ENCODE measurements at places on chromosomes 2 and 18.
A peak's percentile ranks its signal among the peaks of the same experiment; 100 is the strongest.

- no peak for DNase-seq
Observed at GRCh38 chr2:49306925-49307324, 152.6 kb upstream of the FSHR start.

- DNase-seq, result no peak
Observed at GRCh38 chr18:76410660-76411417, 84.2 kb downstream of the ZNF516 start.

GRCh38 chr2:32289165-32289999 lies 11.7 kb downstream of the YIPF4 start:
- no peak for DNase-seq

GRCh38 chr2:55992455-55992854 lies 68.9 kb upstream of the EFEMP1 start:
- DNase-seq, result no peak

DNA sequence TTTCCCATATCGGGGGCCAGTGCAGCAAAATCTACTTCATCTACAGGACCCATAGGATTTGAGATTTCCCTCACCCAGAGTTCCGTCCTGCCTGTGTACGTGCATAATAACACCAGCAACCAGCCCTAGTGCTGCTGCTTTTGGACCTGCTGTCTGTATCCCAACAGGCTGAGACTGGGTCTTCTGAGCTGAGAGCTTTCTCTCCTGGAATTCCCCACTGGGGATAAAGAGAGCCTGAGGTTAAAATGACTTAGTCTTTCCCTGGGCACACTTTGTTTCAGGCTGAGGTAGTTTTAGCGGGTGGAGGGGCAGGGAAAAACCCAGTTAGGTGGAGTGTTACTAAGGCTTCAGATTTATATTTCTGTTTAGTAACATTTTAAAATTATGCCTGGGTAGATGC lies 62.5 kb downstream of the SERTAD2 start:
- DNase-seq, result no peak

GRCh38 chr18:9335697-9336045 lies 1.1 kb downstream of the TWSG1 start:
- DNase-seq, result no peak

GRCh38 chr2:174331595-174332216 lies 3.0 kb upstream of the SP9 start:
- DNase-seq, result no peak

- peak; percentile 87 for DNase-seq
Observed at GRCh38 chr2:55133467-55134315, 83.4 kb upstream of the RTN4 start.

GRCh38 chr2:33518929-33519328 lies 42.5 kb downstream of the RASGRP3 start:
- DNase-seq, result no peak

GRCh38 chr2:215914054-215914776 lies 99.1 kb downstream of the MREG start:
- no peak for DNase-seq

- no peak for DNase-seq
Observed at GRCh38 chr2:36146765-36147164, 208.8 kb upstream of the CRIM1 start.

DNA sequence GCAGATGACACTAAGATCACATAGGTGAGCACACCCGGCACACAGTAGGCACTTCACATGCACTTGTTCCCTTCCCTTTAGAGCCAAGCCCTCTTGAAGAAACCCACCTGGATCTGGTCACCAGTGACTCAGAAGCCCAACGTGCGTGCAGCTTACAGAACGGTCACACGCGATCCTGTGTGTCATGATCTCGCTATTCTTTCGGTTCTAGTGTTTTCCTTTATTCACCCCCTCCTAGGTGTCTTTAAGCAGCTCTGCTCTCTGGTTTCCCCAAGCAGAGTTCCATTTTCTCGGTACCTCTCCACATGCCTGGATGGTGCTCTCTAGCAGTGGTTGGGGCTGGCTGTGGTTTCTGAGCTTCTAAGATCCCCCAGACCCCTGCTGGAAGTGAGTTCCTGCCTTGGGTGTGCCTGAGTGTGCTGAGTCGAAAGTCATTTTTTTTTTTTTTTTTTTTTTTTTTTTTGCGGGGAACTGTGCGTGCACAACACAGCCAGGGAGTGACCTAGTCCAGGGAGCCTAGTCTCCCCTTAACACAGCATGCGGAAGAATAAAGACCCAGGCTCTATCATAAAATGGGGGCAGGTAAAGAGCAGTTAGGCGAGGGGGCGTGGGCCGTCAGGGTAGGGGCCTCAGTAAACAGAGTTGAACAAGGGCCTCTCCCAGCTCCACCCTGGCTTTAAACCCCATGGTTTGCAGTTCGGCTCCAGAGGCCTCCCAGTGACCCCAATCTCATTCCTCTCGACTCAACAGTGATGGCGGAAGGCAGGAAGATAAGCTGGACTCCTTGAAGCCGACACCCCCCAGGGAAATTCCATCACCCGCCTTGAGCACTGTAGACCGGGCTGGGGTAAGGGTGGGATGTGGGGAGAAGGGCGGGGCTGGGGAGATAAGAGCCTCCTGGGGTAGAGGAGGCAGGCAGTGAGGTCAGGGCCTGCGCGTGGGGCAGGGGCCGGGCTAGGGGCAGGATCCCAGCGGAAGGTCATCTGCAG lies 29.8 kb upstream of the DNMT3A start:
- no peak for DNase-seq

- no peak for DNase-seq
Observed at GRCh38 chr2:39558906-39559305, 106.8 kb upstream of the TMEM178A start.

GRCh38 chr18:71541643-71542042 lies 1002.5 kb downstream of the CBLN2 start:
- DNase-seq, result no peak

DNA sequence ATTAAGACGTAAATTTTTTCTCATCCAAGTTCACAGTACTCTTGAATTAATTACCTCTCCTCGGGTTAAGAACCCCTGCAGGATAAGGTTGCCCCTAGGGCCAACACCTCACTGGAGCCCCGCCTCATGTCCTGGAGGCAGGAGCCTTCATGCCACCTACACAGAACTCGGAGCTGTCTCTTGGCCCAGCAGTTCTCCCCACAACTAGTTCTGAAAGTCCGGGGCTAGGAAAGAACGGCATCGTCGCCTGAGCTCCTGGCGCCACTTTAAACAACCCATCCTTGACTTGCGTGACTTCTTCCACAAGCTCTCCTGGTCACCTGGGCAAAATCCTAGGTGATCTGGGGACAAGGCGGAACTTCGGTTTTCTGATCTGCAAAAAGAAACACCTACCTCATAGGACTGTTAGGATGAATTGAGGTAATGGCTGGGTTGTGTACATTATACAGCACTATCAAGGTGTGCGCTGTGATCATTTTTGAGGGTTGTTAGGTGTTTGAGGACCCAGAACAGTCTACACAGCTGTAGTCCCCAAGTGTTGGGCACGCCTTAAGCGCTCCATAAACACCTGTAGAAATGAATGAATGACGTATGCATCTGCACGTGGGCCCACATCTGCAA lies 641 bp upstream of the ITGA6 start:
- DNase-seq, result no peak

GRCh38 chr18:70188113-70188512 lies 17.4 kb downstream of the RTTN start:
- DNase-seq, result no peak

- DNase-seq, result no peak
Observed at GRCh38 chr2:58047961-58048360, 1.4 kb downstream of the VRK2 start.

DNA sequence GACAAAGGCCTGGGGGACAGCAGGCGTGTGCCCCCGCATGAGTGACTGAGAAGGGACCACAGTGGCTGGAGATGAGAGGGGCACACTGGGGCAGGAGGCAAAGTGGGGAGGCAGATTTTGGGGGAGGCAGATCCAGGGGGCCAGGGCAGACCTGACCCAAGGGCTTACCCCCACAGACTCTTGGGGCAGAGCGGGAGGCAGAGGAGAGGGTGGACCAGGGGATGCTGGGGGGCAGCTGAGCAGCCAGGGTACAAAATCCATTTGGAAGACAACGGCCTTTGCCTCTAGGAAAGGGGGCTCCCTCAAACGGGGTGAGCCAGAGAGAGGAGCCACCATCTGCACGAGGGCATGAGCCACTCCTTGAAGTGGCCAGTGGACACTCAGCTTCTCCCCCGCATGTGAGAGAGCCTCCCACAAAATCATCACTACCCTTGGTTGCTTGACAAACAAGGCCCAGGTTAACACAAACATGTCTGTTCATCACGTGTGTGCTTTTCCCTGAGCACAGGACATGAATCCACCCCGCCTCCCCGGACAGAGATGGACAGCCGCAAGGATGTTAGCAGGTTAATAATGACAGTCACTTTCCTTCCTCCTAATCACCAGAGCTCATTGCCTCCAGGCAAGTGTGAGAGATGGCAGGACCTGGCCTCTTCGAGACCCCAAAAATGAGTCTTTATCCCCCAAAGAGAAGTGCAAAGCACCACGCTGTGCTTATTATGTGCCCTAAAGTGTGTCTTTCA lies 72.0 kb upstream of the RAB6C start:
- DNase-seq, result no peak

DNA sequence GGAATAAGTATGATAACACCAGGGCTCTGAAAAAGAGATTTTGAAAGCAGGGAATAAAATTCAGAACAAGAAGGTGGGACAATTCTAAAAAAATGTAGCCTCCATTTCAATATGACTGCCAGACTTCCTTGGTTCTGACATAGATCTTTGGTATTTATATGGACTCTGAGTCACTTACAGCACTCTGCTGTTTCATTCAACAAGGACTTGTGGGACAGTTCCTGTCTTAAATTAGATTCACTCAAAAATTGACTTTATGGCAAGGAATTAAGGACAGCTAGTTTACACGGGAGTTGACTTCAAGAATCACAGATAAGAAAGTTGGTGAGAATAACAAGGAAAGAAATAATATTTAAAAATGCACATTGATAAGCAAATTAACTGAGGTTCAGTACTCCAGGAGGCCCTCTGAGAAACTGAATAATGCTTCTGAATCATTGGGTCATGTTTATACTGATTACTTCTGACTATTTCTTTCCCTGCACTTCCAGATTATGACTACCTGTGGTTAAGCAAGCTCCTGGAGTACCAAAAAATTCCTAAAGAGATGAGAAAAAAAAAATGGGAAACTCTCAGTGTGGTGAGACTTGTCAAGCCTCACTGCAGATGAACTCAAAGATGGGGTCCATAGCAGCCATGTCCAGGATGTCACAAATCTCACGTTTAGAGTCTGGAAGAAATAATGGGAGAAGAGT lies 828.3 kb upstream of the PIK3C3 start:
- DNase-seq, result no peak

DNA sequence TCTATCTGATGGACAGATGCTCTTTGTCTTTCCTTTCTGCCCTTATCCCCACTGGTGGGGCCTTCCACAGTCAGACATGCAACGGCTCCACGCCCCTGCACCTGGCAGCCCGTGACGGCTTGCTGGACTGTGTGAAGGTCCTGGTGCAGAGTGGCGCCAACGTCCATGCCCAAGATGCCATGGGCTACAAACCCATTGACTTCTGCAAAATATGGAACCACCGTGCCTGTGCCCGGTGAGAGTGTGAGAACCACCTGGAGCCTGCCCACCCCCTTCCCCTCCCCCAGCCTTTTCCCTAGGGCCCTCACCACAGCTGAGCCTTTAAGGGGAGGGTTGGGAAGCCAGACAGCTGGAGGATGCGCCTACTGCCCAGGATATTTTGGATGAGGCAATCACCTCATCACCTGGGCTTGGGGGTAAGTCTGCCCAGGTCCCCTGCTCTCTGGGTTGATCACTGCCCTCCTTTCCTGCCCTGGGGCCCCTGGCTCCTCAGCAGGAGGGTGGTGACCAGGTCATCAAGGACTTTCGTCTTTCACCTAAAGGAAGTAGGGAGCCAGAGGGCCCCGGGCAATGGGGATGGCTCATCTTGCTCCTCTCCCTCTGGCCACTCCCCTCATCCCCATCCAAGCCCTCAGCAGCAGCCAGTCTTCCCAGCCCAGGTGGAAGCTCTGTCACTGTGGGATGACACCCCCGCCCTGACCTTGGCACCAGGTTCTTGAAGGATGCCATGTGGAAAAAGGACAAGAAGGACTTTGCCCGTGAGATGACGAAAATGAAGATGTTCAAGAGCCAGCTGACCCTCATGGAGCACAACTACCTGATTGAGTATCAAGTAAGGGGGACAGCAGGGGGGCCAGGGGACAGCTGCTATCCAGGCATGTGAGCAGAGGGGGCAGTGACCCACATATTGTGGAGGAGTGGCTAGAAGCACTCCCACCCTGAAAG lies 3.7 kb downstream of the ANKRD53 start:
- DNase-seq, result no peak

- DNase-seq, result no peak
Observed at GRCh38 chr2:641872-642815, 35.1 kb downstream of the TMEM18 start.

DNA sequence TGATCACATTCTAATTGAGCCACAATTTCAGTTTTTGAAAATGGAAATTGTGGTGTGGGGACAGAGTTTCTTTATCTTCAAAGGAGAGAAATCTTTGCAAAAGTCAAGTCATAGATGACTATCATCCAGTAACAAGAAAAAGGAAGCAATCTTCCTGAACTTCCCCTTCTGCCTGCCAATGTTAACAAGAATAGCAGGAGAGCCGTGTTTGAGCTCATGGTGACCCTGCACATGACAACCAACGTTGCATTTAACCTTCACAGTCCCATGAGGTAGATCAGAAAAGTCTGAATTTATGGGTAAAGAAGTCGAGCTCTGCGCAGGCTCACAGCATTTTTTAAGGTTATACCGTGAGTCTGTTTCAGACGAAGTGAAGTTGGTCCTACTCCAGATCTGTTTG lies 454.9 kb downstream of the LPIN1 start:
- no peak for DNase-seq

DNA sequence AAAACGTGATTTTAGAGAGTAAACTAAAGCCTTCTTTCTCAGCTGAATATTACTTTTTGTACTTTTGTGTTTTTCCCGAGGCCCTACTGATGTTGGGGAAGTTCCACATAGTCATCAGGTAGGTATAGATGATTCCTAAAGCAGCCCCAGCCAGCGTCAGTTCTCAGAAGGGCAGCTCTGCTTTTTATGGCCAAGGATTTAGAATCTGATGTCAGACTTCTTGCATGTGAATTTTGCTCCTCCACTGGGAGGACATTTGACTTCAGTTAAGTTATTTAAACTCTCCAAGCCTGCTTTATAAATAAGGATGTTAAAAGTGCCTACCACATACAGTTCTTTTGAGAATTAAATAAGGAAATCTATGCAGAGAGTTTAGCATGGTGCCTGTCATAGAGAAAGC lies 130.8 kb downstream of the NCKAP5 start:
- no peak for DNase-seq

GRCh38 chr2:132662732-132663131 lies 7.3 kb downstream of the LYPD1 start:
- no peak for DNase-seq

Measured in CD4-positive, alpha-beta T cell treated with Interleukin-4 for 4 hours (primary cell).